ENCODE measurements at places on chromosomes 7 and 10. TPM values are rescaled to one million over a fixed set of nuclear protein-coding genes. Genes with fewer than 3 reads are reported as not detected.

Gene CHAT
- total RNA-seq = not detected

Gene EIF5AL1
- 0.27 TPM for total RNA-seq

Gene SERPINE1
- not detected for total RNA-seq

Gene HTR7
- total RNA-seq = not detected

Gene MEOX2
- not detected for total RNA-seq

Gene ACSL5
- total RNA-seq = 71.8 TPM

Gene ZNF92
- total RNA-seq = 20.0 TPM

Gene POLR2J2
- 20.4 TPM for total RNA-seq

Gene CALHM3
- total RNA-seq = not detected

Gene CNPY1
- not detected for total RNA-seq

Gene GPER1
- total RNA-seq = not detected

Gene ACTL6B
- total RNA-seq = not detected

Gene SLC26A4
- 17.4 TPM for total RNA-seq

Gene PDZD8
- total RNA-seq = 17.0 TPM

Gene RNF32
- 3.7 TPM for total RNA-seq

Gene TRIM50
- total RNA-seq = not detected

Gene ELMO1
- 127 TPM for total RNA-seq

Gene KIF11
- total RNA-seq = 52.8 TPM

Gene GPR26
- not detected for total RNA-seq

Gene SYT15
- 1.8 TPM for total RNA-seq

Gene FOXI2
- not detected for total RNA-seq

Gene PON1
- not detected for total RNA-seq

Gene SMKR1
- total RNA-seq = 1.1 TPM

Gene ELAPOR2
- 4.4 TPM for total RNA-seq
